Esophagus squamous epithelium (tissue), 5 donors: ENCODE measurements at places on chromosomes 6 and 20.

- no peak for DNase-seq
Measured at GRCh38 chr6:6494677-6495076, 93.8 kb upstream of the LY86 start.

DNA sequence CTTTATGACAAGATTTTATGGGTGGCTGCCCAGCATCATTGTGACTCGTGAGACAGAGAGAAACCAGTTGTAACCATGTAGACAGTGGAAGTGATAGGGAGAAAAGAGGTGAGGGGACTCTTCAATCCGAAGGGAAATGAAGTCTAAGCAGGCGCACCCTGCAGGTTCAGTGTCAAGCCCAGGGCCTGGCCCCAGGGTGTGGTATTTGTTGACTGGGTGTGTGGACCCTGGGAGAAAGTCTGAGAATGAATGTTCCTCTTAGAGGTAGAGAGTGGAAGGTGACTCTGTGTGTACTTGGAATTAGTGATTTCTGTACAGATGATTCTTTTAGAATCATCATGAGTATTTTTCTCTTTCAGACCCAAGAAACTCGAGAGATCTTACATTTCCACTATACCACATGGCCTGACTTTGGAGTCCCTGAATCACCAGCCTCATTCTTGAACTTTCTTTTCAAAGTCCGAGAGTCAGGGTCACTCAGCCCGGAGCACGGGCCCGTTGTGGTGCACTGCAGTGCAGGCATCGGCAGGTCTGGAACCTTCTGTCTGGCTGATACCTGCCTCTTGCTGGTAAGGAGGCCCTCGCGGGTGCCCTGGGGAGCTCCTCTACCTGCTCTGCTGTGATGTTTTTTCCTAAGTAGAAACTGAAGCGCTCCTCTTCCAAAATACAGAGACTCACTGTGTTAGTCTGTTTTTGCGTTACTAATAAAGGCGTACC, 68.0 kb downstream of the PTPN1 start:
- DNase-seq, result no peak

DNA sequence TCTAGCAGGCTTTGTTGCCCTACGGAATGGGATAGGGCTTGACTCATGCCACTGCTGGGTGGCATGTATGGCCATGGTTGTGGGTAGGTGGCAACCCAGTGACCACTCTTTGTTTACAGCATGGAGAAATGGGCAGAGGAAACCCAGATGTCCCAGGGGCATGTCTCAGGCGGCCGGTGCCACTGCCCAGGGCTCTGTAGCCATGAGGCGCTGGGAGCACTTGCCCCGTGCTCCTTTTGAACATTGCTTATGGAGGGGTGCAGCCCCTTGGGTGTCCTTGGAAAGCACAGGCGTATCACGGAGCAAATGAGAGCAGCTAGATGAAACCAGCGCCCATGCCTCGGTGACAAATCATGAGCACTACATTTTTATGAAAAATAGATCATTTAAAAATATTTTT, 212.5 kb upstream of the ECI2 start:
- DNase-seq, result no peak

DNA sequence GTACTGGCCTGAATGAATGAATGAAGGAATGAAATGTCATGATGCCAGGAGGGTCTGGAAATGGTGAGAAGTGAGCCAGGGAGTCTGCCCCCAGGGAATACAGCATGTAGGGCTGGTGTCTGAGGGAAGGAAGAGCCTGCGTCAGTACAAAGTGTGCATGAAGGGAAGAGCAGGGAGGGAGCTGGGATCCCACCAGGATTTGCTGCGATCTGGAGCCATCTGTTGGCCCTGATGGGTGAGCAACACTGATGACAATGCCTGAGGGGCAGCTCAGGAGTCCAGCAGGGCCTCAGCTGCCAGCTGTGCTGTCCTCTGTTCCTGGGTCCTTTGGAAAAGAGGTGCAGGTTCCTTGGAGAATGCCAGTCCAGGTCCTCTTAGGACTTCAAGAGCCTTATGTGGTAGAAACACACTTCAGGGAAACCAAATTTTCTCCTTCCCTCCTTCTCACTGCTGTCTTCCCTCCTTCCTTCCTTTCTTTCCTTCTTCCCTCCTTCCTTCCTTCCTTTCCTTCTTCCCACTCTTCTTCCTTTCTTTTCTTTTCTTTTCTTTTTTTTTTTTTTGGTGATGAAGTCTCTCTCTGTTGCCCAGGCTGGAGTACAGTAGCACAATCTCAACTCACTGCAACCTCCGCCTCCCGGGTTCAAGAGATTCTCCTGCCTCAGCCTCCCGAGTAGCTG, 11.5 kb downstream of the BPI start:
- no peak for DNase-seq

GRCh38 chr6:45084257-45084656, 243.9 kb upstream of the RUNX2 start:
- no peak for DNase-seq

DNA sequence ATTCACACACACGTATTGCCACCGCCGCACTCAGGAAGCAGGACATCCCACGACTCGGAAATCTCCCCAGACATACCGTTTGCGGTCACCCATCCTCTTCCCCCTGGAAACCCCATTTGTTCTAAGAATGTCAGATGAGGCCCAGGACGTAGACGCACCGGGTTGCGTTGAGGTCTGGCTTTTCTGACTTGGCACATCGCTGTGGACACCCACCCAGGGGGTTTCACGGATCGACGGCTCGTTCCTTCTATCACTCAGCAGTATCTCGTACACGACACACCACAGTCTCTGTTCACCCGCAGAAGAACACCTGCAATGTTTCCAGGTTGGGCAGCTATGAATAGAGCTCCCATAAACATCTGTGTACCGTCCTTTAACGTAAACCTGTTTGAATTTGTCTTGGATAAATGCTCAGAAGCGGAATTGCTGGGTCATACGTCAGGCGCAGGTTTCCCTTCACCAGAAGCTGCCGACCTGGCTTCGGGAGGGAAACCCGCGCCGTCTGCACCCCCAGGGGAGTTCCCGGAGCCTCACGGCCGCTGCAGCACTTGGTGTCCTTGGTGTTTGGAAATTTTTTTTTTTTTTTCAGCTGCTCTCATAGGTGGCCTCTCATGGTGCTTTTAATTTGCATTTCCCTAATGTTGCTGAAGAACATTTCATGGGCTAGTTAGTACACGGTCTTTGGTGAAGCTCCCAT, 9.3 kb upstream of the EEF1A2 start:
- no peak for DNase-seq

- no peak for DNase-seq
Measured at GRCh38 chr6:17267566-17267965, 13.6 kb upstream of the RBM24 start.

DNA sequence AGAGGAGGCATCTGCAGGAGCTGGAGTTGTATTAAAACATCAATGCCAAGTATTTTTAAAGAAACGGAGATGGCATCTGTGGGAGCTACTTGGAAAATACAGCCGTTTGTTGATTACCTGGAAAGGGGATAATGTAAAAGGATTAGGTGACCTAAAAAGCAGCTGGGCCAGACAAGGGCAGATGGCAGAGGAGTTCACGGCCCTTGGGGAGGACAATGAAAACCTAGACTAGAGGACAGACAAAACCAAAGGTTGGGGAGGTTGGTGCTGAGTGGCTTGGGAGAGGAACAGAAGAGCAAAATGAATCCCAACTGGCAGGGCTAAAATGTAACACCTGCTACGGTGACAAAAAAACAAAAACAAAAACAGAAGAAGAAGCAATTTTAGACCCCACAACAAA, 260.5 kb upstream of the JARID2 start:
- DNase-seq, result no peak

DNA sequence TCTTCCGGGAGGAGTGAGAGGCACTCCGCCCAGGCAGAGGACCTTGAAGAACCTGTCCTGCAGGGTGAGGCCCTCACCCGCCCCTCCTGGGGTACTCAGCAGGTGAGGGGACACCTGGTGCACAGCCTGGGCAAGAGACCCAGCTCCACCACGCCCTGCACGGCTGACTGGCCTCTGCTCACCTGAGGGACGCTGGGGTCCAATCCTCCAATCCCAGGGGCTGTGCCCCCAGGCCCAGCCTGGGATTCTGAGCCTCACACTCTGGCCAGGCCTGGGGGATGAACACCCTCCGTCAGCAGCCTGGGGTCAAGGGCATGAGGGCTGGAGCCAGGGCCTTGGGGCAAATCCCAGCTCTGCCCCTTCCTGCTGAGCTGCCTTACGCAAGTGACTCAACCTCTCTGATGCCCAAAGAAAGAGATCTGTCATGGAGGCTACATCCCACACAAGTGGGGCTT, 149.9 kb upstream of the PTPN1 start:
- no peak for DNase-seq

DNA sequence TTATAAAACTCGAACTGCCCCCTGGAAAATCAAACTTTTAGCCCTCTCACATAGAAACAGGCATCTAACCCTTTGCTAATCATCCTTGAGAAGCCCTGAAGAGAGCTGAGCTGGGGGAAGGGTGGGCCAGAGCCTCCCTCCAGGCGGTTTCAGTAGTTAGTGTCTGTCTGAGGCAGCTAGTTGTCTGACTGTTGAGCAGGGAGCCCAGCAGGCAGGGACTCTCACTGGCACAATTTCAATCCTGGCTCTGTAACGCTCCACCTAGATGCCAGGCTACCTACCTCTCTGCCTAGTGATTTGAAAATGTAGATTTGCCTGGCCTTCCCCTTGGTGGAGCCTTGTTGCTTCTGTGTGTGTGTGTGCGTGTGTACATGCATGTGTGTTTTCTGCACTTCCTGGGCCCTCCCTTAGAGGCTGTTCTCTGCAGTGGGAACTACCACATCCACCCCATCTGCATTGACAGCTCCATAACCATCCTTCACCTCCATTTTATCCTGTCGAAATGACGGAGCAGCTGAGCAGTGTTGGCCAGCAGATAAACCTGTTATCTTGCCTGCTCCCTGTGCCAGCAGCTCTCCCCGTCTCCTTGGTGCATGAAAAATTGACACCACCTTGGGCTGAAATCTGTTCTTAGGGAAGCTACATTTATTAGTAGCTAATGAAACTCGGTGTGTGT, 69.6 kb upstream of the VSTM2L start:
- no peak for DNase-seq

- no peak for DNase-seq
Measured at GRCh38 chr20:63551068-63551467, 2.9 kb upstream of the FNDC11 start.

- DNase-seq, result no peak
Measured at GRCh38 chr6:148565930-148566663, 180.7 kb upstream of the UST start.

GRCh38 chr6:10081075-10081474, 333.8 kb downstream of the TFAP2A start:
- DNase-seq, result no peak

- no peak for DNase-seq
Measured at GRCh38 chr6:99606656-99607415, at the start of gene PRDM13. Gene PRDM13, plus strand, starts transcription at chr6:99606833. Its CDS starts 202 bp downstream, at chr6:99607035.

DNA sequence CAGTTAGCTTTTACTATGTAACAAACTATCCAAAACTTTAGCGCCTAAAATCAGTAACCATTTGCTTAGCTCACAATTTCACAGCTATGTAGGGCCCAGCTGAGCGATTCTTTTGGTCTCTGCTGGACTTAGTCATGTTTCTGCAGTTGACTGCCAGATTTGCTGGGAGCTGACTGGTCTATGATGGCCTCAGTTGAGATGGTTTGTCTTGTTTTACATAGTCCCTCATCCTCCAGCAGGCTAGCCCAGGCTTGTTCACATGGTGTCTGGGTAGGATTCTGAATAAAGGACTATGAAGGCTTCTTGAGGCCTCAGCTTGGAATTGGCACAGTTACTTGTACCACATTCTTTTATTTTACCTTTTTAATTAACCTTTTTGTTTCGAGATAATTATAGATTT, 247.8 kb upstream of the CHD6 start:
- DNase-seq, result no peak

DNA sequence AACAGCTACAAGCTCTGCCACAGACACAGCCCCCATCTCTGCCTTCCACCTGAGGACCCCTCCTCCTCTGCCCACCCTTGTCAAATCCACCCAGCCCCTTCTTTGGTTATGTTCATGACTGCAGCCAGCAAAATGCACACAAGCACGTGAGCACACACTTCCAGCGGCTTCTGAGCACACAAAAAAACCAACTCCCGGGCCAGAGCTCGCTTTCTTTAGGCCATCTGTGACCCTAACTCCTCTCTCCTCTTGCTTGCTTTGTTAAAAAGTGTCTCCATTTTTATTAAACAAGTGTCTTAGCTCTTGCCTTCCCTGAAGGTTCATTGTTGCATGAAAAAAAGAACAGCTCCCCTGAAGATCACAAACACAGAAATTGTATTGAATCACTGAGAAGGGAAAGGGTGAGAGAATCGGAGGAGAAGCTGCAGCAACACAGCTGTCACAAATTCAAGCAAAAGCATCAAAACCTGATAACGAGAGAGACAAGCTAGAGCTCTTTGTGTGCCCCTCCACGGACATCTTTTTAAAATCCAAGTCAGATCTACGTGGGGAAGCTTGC, 142.1 kb downstream of the CD83 start:
- no peak for DNase-seq

DNA sequence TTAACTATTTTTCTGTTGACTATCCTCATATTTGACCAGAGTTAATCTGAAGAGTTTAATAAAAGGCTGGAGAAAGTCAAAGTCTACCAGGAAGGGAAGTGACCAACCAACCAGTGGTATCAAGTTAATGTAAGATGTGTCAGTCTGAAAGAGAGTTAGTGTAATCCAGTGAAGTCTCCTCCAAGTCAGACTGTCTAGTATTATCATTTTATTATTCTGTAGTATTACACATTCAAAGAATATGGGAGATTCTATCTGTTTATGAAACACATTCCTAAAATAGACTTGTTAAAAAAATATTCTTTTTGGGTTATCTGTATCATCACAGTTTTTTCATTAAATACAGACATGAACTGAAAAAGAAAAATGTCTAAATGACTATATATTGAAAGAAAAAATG, 194.4 kb downstream of the BTBD9 start:
- no peak for DNase-seq

GRCh38 chr6:129481706-129482105, 228.3 kb downstream of the ARHGAP18 start:
- no peak for DNase-seq

DNA sequence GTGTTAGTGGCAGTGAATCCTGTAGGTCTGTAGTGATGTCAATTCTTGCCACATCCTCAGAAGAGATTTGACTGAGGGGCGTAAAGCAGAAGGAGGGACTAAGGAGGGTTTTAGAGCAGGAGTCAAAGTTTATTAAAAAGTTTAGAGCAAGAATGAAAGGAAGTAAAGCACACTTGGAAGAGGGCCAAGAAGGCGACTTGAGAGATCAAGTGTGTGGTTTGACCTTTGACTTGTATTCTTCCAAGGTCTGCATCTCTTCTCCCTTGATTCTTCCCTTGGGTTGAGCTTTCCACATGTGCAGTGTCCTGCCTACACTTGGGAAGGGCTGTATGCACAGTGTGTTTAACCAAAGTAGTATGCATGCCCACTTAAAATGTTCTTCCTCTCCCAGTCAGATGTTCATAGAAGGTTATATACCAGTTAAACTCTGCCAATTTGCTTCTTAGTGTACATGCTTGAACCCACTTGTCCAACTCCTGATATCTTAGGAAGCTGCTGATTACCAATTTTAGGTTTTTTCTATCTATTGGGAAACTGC, 627.6 kb downstream of the MMUT start:
- no peak for DNase-seq

GRCh38 chr6:116385921-116386320, 15.2 kb downstream of the DSE start:
- no peak for DNase-seq

- no peak for DNase-seq
Measured at GRCh38 chr6:156113631-156114030, 658.0 kb upstream of the NOX3 start.
